ENCODE measurements at places on chromosomes 13 and 19.

DNA sequence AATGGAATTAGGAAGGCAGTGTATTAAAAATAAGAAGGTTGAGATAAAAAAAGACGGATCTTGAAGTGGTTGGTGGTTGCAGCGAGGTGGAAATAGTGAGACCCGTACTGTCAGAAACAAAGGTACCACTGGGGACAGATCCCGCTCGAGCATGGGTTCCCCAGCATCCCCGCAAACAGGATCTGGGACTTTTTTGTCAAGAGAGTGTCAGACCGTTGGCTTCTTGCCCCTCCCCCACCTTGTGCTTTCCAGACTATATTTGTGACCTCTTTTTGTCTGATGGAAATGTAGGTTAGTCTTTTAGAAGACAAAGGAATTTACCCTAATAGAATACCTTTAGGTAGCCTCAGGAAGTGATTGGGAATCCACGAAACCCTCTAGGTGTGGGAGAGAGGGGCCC lies 4.2 kb downstream of the GATAD2A start:
- no peak for DNase-seq

DNA sequence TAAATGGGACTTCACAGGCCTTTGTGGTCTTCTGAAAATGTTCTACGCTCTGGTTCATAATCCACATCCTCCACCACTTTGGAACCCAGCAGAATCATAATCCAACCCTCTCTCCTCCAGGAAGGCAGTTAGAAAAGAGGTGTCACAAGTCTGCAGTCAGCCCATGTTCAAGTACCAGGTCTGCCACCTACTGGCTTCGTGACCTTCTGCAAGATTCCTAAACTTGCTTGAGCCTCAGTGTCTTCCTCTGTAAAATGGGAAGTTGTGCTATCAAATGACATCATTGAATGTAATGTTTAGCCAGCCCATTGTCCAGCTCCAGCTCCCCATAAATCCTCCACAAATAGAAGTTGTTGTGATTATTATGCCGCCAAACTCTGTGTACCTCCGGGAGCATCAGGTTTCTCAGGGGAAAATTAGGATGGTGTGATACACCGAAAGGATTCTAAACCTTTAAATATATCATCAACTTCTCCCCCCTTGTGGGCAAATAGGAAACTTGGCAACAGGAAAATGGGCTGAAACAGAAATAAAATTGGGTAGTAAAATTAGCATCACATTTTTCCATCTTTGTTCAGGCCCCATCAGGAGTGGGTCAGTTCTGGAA lies 109.7 kb downstream of the NUFIP1 start:
- DNase-seq = no peak

- peak; percentile 20 for DNase-seq
Measured at GRCh38 chr19:47541518-47541917, 26.7 kb upstream of the NAPA start.

- DNase-seq = peak; percentile 45
Measured at GRCh38 chr19:1122972-1123363, 19.2 kb downstream of the GPX4 start.

DNA sequence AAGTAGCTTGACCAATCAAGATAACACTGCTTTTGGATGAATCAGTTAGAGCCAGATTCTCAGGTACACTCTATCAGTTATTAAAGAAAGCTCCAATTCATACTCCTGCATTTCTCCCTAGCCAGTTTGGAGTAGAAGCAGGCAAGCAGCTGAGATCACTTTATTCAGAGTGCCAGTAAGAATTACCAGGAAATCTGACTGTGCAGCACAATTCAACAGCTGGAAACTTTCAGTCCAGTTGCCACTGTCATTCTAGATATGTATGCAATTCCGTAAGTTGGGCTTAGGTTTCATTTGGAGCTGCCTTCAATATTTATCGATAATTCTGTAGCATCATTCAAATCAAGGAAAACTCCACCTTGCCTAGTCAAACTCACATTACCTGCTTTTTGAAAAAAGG lies 2625.6 kb upstream of the PCDH20 start:
- DNase-seq = no peak

GRCh38 chr19:47040869-47041268 lies 7.6 kb downstream of the TMEM160 start:
- DNase-seq = no peak

GRCh38 chr19:3710265-3710812 lies 2.2 kb downstream of the TJP3 start:
- no peak for DNase-seq

GRCh38 chr13:114141261-114141996 lies 9.0 kb upstream of the RASA3 start:
- DNase-seq = no peak

GRCh38 chr19:444677-445210 lies 16.1 kb downstream of the SHC2 start:
- no peak for DNase-seq

GRCh38 chr19:42092350-42092749 lies 16.4 kb downstream of the ZNF574 start:
- DNase-seq = peak; percentile 45

DNA sequence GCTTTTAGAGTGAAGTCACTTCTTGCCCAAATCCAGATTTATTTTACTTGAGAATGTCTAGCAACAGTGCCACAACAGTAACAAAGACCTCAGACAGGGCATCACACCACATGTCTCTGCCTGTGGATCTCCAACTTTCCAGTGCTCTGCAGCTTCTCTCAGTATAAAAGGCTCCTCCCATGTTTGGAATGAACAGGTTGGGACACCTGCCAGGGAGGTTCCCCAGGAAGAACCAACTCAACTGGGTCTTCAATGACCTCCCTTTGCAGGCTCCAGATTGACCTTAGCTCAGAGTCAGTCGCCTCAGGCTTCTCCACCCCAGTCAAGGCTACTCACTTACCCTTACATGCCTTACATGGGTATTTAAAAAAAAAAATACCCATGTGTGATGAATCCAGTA lies 3.4 kb downstream of the ZNF823 start:
- no peak for DNase-seq
